GM04504 (cell line): ENCODE measurements at places on chromosomes 7 and 10.
A peak's percentile ranks its signal among the peaks of the same experiment; 100 is the strongest.

DNA sequence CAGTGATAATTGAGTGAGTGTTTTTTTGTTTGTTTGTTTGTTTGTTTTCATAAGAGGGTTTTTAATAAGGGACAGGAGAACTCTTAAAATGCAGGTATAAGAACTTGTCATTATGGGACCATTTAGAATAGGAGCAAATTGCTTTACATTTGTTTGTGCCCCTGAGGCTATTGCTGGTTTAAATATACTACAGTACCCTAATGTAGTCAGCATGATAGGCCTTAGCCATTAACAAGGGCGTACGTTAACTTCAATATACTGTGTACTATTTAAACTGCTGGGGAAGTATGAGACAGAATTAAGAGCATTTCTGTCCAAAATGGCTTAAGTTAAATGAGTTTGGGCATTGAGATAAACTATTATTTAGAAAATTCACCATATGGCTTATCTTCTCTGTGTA, 26.2 kb downstream of the PRKAR2B start:
- DNase-seq: no peak

- no peak for DNase-seq
Measured at GRCh38 chr10:30447125-30447799, 13.3 kb downstream of the MAP3K8 start.

- no peak for DNase-seq
Measured at GRCh38 chr10:24912215-24912614, 40.2 kb downstream of the PRTFDC1 start.

GRCh38 chr10:58622246-58622645, 109.6 kb downstream of the BICC1 start:
- DNase-seq: no peak

DNA sequence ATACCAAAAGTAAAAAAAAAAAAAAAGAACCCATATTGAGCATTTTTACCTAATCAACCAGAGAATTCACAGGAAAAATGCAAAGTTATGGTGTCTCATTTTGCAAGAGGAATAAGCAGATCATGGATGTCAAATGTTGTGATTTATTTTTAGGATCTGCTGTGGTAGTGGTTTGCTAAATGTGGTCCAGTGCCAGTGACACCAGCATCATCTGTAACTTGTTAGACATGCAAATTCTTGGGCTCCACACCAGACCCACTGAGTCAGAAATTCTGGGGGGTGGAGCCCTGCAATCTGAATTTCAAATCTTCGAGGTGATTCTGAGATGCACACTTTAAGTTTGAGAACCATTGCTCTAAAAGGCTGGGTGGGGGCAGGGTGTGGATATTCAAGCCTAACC, 30.1 kb upstream of the ZEB1 start:
- peak; percentile 66 for DNase-seq

DNA sequence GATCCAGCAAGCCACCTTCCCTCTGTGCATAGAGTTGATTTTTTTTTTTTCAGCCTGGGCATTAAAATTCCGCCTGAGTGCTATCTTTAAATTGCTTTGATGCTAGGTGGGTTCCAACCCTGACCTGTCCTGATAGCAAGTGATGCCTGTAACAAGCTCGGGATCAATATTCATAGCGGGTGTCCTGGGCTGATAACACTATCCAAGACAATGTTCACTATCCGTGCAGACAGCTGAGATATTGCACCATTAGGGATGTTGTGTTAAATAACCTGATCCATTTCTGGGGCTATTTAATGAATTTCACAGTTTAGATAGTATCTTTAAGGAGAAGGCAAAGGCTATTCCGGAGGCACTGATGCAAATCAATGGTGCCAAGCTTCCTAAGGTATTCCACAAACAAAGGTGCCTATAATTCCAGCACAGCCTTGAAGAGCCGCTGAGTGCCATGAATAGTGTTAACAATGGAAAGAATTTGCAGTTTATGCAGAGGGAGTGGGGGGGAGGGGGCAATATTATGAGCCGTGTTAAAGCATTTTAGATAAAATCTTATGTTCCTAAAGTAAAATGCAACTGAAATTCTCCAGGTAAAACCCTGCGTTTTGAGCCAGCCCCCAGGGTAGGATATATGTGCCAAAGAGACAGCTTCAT, 4.2 kb upstream of the NKX1-2 start:
- no peak for DNase-seq

DNA sequence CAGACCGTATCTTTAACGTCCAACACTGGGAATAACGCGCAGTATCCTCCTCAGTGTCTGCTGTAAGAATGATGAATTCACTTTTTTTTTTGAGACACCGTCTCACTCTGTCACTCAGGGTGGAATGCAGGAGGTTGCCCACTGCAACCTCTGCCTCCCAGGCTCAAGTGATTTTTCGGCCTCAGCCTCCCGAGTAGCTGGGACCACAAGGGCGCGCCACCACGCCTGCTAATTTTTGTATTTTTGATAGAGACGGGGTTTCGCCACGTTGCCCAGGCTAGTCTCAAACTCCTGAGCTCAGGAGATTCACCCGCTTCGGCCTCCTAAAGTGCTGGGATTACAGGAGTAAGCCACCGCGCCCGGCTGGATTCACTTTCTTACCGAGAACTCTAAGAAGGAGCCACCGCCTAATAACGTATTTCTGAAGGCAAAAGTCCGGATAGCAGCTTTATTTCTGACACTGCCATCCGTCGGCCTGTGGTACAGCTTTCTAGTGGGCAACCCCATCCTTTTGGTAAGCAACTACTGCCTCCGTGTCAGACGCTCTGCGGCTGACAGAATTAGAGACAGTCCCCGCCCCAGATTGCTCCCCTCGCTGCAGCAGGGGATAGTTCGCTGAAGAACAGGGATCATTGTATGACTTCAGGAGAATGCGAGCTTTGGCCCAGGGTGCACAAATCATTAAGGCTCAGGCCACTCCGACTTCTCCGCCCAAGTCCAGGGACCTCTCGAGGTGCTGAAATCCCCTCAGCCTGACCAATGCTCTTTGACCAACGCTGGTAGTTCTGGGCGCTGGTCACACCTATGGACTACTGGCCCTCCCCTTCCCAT, 662 bp downstream of the POLR3A start:
- DNase-seq: no peak

DNA sequence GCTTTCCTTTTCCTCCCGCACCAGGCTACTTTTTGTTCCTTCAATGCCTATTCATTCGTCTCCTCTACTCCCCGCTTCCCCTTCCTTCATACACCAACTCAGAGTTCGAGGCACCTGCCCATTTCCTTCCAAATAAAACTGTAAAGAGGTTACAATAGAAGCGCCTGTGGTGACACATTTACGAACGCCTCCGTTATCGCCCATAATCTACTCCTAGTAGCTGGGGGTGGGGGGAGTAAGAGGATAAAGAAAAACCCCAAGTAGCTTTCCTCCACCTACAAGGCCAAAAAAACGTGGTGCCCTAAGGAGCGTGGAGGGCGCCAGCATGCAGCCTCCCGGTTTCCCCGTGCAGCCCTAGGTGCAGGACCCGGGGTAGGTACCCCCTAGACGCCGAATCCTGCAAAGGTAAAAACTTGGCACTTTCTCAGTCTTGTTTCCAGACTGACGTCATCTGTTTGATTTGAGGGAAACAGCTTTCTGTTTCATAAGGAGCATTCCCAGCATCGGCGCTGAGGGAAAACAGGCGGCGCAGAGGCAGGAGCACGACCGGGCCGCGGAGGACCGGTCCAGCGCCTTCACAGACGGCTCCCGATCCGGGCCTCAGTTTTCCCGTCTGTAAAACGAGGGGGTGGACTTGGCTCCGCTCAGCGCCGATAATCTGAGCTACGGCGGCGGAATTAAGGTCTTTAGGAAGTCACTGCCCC, 922 bp downstream of the PPA1 start:
- no peak for DNase-seq

DNA sequence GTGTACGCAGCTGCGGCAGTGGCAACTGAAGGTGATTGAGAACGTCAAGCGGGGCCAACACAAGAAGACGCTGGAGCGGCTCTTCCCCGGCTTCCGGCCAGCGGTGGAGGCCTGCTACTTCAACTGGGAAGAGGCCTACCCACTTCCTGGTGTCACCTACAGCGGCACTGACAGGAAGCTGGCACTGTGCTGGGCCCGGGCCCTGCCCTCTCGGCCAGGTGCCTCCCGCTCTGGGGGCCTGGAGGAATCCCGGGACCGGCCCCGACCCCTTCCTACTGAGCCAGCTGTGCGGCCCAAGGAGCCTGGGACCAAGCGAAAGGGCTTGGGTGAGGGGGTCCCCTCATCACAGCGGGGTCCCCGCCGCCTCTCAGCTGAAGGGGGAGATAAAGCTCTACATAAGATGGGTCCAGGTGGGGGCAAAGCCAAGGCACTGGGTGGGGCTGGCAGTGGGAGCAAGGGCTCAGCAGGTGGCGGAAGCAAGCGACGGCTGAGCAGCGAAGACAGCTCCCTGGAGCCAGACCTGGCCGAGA, 6.5 kb downstream of the ZSWIM8 start:
- DNase-seq: no peak

GRCh38 chr10:95260397-95260881, 30.4 kb downstream of the PDLIM1 start:
- DNase-seq: peak; percentile 78

- no peak for DNase-seq
Measured at GRCh38 chr7:41275255-41275654, 427.6 kb downstream of the INHBA start.

- DNase-seq: no peak
Measured at GRCh38 chr7:47464266-47464665, 117.6 kb downstream of the TNS3 start.

- no peak for DNase-seq
Measured at GRCh38 chr7:156994417-156994816, 16.0 kb downstream of the MNX1 start.

DNA sequence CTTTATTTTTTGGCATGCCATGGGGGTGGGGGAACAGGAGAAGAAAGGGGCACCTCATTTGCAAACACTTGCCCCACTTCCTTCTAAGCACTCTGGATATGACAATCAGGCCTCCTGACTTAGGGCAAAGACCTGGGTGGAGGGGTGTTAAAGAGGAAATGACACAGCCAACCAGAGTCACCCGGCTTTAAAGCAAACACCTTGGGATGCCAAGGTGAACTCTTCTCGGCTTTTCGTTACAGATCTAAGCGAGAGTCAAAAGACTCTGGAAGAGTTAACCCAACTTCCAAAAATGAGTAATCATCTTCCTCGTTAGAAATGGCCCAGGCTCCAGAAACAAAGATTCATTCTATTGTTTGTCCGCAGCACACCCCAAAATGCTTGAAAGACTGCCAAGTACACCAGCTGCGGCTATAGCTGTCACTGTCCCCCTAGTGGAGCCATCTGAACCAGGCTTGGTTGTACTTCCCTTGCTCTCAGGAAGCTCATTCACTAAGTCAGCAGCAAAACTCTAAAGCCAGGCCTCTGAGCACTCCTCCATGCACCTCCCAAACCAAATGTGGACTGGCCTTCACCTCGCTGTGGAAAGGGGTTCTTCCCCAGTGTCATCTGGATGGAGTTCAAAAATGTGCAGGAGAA, 24.8 kb downstream of the FAM53B start:
- no peak for DNase-seq

DNA sequence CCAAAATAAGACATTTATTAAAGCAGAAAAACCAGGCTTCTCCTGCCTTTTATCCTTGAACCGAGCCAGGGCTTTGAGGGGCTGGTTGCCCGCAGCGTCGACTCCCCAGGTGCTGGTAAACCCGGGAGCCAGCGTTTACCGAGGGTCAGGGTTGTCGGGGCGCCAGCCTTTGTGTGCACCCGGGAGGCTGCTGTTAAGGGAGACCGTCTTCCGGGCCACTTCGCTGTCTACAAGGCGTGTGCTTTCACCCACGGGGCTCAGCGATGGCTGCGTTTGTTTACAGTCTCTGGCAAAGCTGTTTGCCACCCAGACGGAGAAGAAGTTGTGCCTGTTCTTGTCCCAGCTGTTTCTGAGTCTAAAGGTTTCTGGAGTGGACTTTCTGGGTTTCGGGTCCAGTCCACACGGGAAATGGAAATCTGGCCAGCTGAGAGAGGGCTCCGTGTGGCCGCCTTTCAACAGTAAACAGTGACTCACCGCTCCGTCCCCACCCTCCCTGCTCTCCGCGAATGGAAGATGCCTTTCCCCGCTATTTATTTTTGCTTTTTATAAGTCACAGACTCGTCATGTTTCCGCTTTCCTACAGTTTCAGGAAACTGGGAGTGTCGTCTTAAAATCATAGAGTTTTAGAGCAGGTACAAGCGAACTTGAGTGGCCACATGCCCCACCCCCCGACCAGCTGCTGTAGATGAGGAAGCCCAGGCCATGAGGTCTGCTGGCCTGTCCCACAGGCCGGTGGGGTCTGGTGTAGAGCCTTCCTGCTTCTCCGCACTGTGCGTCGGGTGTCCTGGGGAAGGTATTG, 2.2 kb downstream of the MAFK start:
- DNase-seq: peak; percentile 80

- DNase-seq: no peak
Measured at GRCh38 chr7:158186864-158187693, 400.5 kb downstream of the PTPRN2 start.

- DNase-seq: no peak
Measured at GRCh38 chr7:46197785-46198540, 276.9 kb upstream of the IGFBP3 start.

GRCh38 chr10:72480861-72481260, 126.1 kb upstream of the DNAJB12 start:
- DNase-seq: no peak

DNA sequence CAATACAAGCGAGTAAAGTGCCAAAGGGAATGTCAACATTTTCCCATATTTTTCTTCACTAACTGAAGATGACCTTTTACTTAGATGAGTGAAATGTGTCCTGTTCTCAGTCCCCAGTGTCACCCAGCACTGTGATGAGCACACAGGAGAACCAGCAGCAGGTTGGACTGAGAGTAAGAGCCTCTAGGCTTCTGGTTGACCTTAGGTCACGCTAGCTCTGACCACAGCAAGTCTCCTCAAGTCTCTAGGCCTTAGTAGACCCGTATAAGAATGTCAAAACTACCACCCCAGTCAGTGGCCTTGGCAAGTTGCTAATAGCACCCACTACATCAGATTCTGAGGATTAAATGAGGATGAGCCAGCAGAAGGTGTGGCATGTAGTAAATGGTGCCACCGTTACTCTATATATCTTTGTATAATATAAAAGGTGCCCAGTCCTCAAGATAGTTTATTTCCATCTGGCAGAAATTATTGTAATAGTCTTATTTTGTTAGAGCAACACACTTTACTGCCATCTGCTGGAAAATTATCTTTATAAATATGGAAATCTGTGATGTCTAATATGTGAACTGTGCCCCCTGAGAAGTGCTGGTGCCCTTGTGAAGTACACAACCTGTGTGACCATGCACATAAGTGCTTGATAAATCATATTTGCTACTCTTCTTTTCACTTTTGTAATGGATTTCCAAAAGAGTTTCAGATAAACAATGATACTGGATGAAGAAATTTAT, 75.7 kb downstream of the SPAG6 start:
- no peak for DNase-seq

- DNase-seq: peak; percentile 46
Measured at GRCh38 chr10:11724938-11725776, 17.0 kb upstream of the ECHDC3 start.

DNA sequence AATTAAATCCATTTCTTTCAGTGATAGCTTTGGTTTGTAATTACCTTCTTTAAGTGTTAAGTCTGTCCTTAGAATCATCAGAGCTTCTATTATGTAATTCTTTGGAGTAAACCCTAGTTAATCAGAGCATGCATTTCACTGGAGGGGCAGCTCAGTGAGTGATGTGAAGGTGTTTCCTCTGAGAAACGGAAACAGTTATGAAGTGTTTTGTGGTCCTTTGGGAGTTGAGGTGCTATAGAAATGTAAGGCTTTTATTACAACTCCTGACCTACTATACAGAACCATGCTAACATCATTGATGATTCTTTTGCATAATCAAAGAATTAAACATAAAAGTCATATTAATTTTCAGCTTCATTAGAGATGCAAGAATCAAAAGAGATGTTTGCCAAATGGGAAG, 141.5 kb downstream of the EXOC4 start:
- DNase-seq: no peak

- DNase-seq: no peak
Measured at GRCh38 chr7:96669812-96670211, 39.8 kb downstream of the SEM1 start.

GRCh38 chr10:13636776-13637175, 50.0 kb downstream of the PRPF18 start:
- DNase-seq: no peak
